ENCODE measurements at places on chromosomes 2 and 18. TPM values are rescaled to one million over a fixed set of nuclear protein-coding genes. Genes with fewer than 3 reads are reported as not detected.

Gene RHBDD1
- 33.6 TPM for total RNA-seq

Gene NT5C1B
- not detected for total RNA-seq

- H3K4me3 ChIP-seq = no peak overlapping the region
- H3K27ac ChIP-seq = no peak overlapping the region
- peaks cover 6% of the 10 kb centered on the region for H3K27me3 ChIP-seq
- H3K36me3 ChIP-seq = peaks cover 1% of the 10 kb centered on the region
Measured at GRCh38 chr2:233818639-233819621, 35.4 kb downstream of the HJURP start.

Gene OXER1
- total RNA-seq = 1.8 TPM

All from chondrocyte (in vitro differentiated cells).